Activated CD8-positive, alpha-beta memory T cell treated with anti-CD3 and anti-CD28 coated beads for 1 hour (primary cell): ENCODE measurements at places on chromosomes 5 and 9.

DNA sequence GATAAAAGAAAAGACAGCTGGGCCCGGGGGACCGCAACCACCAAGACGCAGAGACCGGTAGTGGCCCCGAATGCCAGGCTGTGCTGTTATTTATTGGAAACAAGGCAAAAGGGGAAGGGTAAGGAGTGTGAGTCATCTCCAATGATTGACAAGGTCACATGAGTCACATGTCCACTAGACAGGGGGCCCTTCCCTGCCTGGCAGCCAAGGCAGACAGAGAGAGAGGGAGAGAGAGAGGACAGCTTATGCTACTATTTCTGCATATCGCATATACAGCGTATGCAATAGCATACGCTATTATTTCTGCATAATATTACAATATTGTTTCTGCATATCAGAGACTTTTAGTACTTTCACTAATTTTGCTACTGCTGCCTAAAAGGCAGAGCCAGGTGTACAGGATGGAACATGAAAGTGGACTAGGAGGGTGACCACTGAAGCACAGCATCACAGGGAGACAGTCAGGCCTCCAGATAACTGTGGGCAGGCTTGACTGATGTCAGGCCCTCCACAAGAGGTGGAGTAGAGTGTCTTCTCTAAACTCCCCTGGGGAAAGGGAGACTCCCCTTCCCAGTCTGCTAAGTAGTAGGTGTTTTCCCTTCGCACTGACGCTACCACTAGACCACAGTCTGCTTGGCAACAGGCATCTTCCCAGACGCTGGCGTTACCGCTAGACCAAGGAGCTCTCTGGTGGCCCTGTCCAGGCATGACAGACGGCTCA lies 50.3 kb downstream of the RFX3 start:
- DNase-seq: no peak

GRCh38 chr9:92146610-92147009 lies 31.4 kb upstream of the SPTLC1 start:
- no peak for DNase-seq

GRCh38 chr5:100157066-100157465 lies 378.1 kb upstream of the FAM174A start:
- no peak for DNase-seq

GRCh38 chr5:56244627-56245026 lies 11.5 kb upstream of the ANKRD55 start:
- no peak for DNase-seq

DNA sequence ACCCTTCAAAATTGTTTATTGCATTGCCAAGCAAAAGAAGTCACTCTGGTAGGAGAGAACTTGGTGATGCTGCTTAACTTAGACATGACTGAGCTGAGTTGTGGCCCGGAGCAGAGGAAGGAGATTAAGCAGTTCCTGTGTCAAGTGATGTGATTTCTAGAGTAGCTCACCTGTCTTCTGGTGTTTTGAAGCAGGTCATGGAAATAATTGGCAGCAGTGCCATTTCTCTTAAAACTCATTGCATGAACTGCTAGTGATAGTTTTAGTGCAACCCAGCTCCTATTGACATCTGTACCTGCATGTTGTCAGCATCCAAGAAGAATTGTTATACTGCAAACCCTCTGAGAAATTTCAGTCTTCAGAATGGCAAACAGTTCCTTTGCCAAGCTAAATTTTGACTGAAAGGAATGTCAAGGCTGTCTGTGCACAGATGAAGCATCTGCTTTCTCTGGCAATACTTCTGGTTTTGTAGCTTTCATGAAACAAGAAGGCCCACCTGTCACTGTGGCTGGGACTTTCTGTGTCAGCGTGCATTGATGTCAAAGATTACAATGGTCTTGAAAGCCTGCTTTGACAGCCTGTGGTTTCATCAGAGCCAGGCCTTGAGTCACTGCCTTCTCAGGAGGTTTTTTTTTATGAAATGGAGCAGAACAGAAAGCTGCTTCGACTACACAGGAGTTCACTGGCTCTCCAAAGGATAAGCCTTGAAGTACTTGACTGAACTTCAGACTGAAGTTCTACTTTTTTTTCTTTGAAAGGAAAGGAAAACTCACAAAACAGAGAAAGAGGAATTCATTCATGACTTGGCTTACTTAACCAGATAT lies 90.6 kb downstream of the RALGPS1 start:
- DNase-seq: peak; percentile 32
